ENCODE measurements at places on chromosomes 6 and 20.

- DNase-seq, result no peak
Measured at GRCh38 chr20:6053776-6054688, at the start of gene LRRN4. TSS of gene LRRN4 (minus strand) at chr20:6054060. CDS start at chr20:6052799, 1,261 bp downstream.

- no peak for DNase-seq
Measured at GRCh38 chr20:57650756-57651483, 30.7 kb upstream of the ZBP1 start.

GRCh38 chr20:21156266-21156665 lies 30.4 kb downstream of the KIZ start:
- no peak for DNase-seq

GRCh38 chr6:44245912-44246662 lies 814 bp upstream of the HSP90AB1 start:
- DNase-seq, result peak; percentile 86

GRCh38 chr6:73817253-73817652 lies 121.2 kb downstream of the CD109 start:
- DNase-seq, result no peak

- no peak for DNase-seq
Measured at GRCh38 chr6:5246141-5247097, 14.3 kb downstream of the LYRM4 start.

GRCh38 chr20:57913156-57913930 lies 203.5 kb upstream of the PMEPA1 start:
- DNase-seq, result no peak

DNA sequence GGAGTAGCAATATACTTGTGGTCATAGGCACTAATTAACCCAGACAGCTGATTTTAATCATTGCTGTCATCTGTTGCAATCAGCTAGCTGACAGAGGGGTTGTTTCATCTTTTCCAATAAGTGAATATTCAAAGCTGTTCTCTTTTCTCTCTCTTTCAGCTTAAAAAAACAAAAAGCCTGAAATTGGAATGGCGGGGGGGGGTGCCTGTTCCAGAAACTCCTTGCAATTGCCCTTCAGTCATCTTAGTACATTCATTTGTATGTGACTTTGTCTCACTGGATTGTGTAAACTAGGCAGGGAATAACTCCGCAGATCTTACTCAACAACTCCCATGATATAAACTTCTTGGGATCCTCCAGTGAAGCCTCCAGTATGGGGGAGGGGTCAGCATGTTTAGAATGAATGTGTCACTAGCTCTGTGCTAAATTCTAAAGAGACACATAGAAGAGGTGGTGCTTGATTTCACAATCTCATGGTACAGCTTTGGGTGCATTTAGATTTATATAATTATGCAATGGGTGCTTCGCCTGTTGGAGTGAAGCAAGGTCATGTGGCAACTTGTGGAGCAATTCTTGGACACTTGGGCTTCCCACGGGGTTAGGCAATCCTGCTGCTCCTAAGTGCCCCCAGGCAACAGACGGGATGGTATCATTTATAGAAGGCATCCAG lies 40.1 kb downstream of the SLC24A3 start:
- DNase-seq, result no peak

- no peak for DNase-seq
Measured at GRCh38 chr20:38926934-38927616, 858 bp downstream of the FAM83D start.

- DNase-seq, result no peak
Measured at GRCh38 chr20:54605319-54605718, 129.9 kb downstream of the DOK5 start.

DNA sequence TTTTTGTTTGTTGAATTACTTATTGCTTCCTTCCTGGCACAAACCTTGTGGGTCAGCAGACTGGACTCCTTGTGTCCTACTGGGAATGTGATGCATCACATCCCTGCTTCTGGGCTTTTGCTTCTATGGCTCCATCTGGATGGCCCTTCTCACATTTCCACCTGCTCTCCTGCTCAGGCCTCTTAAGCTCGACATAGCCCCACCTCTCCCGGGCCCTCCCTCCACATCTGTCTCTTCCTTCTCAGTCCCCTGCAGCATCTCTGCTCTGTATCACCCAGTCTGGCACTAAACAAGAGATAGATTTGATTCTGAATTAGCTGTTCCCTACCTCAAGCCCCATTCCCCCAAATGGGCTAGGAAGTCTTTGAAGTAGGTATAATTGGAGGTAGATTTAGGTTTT lies 356.8 kb downstream of the DHX35 start:
- DNase-seq, result no peak

Data from stimulated activated CD4-positive, alpha-beta T cell treated with anti-CD3 and anti-CD28 coated beads, TNF-alpha, amount 100 ng/mL, for 4 hours (primary cell).